DMS153 (cell line): ENCODE measurements at places on chromosomes 12 and 14.

GRCh38 chr12:100399095-100399494 lies 42.2 kb downstream of the SLC17A8 start:
- no peak for DNase-seq

DNA sequence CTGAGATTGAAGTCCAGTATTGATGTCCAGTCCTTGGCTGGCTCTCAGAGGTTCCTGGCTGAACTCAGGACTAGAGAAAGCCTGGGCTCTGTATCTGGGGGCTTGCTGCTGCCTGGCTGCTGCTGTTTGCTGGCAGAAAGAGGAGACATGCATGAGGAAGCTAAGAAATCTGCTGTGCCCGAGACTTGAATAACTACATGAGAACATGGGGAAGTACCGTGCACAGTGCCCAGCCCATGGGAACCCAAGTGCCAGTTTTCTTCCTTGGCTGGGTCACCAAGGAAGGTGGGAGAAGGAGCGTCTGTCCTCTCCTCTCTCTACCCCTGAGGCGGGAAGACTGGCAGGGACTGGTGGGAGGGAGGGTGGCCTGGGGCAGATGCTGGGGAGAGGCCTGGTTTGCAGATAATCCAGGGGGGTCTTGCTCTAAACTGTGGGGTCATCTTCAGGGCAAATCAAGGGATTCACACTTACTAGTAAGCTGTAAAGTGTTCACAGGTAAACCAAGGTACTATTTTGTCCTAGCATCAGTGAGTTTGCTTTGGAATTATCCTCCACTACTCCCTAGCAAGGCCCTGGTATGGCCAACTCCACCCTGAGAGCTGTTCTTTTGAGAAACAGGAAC lies 13.8 kb upstream of the ZFP36L1 start:
- no peak for DNase-seq

GRCh38 chr12:108103517-108103916 lies 25.6 kb upstream of the WSCD2 start:
- DNase-seq, result no peak

GRCh38 chr12:22971247-22971646 lies 346.3 kb downstream of the ETNK1 start:
- DNase-seq, result no peak

GRCh38 chr12:109716512-109717389 lies 3.1 kb downstream of the FAM222A start:
- DNase-seq, result no peak
